ENCODE measurements at places on chromosomes 1 and 21.

DNA sequence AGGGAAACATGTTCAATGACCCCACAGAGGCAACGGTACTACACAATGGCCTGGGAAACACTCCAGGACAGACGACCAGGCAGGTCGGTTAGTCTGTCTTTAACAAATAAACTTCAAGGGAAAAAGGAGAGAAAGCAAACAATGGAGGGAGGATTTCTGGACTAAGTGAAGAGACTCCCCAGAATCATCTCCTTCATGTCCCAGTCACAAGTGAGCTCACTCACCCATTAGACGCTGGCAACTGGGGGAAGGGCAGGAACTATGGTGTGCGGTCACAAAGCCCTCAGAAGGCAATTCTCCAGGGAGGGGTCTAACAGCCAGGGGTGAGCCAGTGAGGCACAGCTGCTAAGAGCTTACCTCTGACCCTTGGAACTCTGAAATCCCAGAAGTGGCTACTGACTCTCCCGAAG, 55.7 kb upstream of the NADK start:
- no peak for DNase-seq

DNA sequence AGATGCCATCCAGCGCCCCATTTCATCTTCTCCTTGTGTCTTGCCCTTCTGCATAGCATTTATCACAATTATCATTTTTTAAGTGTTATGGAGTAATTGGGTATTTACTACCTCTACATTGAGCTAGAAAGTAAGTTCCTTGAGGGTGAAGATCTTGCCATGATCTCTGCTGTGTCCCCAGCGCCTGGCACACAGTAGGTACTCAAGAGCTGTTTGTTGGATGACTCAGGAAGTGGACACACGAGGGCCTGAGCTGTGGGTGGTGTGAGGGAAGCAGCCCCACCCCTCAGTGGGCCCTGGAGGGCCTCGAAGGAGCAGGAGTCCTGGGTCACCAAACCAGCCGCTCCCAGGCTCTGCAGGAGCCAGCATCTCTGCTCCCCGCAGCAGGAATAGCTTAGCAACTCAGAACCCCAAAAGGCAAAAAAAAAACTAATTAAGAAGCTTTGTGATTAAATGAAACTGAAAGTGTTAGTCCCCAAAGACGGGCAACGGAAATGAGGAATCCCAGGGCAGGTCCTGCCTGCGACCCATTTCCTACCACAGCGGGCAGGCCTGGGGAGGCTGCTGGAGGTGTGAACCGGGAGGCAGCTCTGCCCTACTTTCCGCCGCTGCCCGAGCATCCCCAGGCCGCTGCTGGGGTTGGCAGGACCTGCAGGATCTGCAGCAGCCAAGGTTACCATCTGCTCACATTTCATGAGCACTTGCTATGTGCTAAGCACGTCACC, 87.7 kb downstream of the LACTBL1 start:
- no peak for DNase-seq

DNA sequence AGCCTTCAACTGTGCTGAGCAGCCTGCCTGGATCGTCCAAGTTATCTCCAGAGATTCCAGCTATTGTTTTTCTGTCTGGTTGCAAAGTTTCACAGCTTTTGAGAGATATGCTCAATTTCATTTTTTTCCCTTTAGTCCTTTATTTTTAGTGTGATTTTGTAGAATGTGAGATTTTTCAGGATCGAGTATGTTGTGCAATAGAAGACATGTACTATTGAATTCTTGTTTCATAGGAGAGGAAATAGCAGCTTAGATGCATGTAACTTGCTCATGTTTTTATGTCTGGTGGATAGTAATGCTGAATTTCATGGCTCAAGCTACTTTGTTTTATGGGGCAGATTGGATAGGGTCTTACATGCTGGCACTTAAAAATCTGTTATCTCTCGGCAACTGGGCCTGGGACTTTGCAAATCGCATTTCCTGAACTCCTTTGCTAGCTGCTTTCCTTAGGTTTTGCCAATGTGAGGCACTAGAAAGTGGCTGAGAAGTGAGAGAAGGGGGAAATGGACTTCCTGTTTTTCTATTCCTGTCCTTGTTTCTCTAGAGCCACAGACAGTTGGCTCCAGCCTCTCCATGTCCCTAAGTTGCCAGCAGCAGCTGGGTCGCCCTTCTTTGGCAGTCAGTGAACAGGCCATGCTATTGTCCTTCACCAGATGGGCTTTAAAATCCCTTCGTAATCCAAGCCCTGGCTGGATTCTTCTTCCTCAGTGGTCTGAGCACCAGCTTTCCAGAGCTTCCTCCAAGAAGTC, 101.4 kb upstream of the PDE4B start:
- DNase-seq = no peak

- peak; percentile 6 for DNase-seq
These were observed 13.0 kb downstream of the CHIT1 start for GRCh38 chr1:203216274-203217138.

DNA sequence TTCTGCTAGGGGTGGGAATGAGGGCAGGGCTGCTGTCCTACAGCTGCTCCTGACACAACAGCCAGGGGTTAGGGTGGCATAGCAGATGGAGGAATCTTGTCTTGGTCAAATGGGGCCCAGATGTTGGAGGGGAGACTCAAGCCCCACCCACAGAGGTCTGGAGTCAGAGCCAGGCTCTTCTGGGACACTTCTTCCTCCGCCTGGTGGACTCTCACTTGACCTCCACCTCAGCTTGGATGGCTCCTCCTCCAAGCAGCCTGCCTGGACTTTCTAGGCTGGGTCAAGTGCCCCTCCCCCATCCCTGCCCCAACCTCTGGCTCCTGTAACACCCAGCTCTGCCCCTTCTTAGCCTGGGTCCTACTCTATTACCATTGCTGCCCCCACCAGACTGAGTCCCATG, 35.5 kb downstream of the EPHA2 start:
- no peak for DNase-seq

- DNase-seq = no peak
These were observed 36.3 kb downstream of the RSPH1 start for GRCh38 chr21:42459546-42460215.

DNA sequence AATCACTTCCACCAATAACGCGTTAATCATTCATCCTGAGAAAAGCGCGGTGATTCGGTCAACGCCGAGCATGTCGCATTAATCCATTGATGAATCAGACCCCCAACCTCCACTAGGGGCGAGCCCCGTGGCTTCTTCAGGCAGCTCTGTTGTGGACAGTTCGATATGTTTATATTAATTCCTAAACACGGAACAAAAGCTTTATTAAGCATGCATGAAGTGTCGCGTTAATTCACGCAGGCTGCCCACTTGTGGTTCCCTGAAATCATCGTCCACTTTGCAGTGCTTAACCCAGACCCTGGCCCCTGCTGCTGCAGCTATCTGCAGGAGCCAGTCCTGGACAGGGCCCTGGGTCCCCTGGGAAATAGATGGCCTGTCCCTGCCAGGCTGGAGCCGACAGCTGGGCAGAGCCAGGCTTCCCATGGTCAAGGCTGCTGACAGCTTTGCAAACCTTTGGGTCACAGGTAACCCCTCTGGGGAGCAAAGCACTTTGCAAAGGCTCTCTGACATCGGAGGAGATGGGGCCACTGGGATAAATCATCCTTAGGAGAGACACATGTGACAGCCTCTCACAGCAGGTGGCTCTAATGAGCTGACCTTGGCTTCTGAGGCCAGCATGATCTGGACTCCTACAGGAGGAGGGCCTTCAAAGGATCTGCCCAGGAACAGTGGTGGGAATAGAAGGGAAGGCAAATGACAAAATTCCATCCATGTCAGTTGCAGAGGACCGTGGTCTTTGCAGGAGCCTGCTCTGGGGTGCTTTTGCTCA, 137.0 kb upstream of the AJAP1 start:
- DNase-seq = no peak

DNA sequence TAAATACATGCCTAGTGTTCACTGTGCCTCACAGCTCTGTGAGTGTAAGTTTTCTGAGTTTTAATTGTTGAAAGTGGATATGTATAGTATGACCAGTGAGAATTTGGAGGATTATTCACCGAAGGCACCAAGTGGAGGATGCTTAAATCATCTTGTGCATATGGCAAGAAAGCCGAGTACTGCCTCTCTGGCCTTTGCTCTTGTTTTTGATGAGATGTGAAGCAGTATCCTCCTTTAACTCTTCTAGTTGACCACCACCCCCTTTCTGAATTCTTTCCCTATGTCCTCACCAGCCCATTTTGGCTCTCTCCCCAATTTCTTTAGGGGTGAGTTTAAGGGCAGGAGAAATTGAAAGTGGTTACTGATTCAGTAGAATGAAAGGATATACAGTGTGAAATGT, 130.4 kb downstream of the SYT2 start:
- no peak for DNase-seq

DNA sequence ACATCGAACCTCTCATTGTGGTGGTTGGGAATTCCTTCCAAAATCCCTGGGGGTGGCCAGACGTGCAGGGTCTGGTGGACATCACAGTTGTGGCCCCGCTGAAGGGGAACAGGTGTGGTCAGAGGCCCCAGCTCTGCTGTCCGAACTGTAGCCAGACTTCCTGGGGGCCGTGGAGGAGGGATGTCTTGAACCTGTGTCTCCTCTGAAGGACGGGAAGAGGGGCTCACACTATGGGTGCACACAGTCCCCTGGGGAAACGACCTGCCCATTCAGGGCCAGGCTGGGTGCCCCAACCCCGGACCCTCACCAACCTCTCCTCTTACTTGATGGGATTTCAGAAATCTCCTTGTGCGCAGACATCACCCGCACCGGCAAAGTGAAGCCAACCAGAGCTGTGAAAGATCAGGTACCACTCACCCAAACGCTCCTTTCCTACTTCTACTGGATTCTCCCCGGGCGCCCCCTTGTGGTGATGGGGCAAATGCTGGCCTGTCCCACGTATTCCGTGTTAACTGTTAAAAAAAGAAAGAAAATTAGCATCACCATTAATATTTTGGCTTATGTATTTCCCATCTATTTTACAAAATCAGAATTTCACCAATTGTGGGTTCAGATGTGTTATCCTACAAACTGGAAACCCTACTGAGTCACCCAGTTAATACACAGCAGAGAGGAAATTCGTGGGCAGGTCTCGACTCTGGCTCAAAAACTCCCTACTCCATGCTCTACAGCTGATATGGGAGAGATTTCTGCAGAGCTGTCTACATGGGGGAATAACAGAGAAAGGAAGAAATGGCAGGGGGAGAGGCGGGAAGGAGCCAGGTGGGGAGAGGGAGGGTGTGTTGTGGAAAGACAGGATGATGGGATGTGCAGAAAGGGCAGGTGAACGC, 28.1 kb downstream of the PADI4 start:
- peak; percentile 31 for DNase-seq

- DNase-seq = no peak
These were observed 2.9 kb downstream of the SARS1 start for GRCh38 chr1:109216662-109217061.

- DNase-seq = no peak
These were observed 199.3 kb downstream of the DSCAM start for GRCh38 chr21:40647706-40648105.

GRCh38 chr1:165543532-165544438, at the start of gene LRRC52:
Gene LRRC52 (plus strand): TSS chr1:165544000. CDS start chr1:165544297, 297 bp downstream.
- DNase-seq = no peak

DNA sequence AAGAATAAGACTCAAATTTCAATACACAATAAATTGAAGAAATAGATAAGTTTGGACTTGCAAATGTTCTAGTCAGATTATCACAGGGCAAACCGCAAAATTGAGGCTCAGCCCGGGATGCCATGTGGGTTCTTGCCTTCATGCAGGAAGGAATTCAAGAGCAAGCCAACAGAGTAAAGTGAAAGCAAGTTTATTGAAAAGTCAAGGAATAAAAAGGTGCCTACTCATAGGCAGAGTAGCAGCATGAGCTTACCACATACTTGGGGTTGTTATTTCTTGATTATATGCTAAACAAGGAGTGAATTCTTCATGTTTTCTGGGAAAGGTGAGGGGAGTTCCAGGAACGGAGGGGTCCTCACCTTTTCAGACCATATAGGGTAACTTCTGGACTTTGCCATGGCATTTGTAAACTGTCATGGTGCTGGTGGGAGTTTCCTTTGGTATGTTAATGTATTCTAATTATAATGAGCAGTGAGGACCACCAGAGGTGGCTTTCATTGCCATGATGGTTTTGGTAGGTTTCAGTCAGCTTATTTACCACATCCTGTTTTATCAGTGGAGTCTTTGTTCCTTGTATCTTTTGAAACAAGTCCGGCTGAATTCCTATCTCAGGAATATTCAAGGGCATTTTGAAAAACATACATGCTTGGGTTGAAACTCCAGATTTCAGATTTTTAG, 2.0 kb upstream of the OR2AK2 start:
- DNase-seq = no peak

GRCh38 chr21:17352996-17353655, 159.7 kb upstream of the CXADR start:
- no peak for DNase-seq

- no peak for DNase-seq
These were observed 6.3 kb upstream of the POU3F1 start for GRCh38 chr1:38052750-38053415.

DNA sequence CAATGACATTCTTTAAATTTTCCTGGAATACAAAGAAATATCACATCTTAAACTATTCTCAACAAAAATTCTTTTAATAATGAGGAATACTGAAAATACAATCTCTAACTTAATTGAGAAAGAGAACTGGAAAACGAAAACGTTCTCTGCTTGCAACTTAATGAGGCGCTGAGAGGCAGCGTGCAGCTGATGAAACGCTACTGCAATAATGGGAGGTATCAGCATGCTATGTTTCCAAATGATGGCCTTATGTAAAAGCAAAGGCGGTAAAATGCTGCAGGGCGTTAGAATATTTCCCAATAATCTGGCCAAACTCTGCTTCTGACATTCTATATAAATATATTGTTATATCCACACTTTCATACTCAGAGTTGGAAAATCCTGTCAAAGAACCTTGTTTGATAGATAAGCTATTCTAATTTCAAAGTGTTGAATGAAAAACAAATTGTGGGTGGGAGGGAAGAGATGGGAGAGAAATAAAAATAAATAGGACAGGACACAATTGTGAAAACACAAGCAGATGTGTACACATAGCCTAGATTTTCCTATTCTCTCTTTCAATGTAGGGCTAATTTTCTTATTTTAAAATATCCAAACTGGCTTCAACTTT, 70.9 kb downstream of the APP start:
- DNase-seq = no peak

GRCh38 chr21:43771199-43771675, 4.9 kb downstream of the CSTB start:
- no peak for DNase-seq

- DNase-seq = no peak
These were observed 121.9 kb downstream of the TIAM1 start for GRCh38 chr21:31222142-31222541.

DNA sequence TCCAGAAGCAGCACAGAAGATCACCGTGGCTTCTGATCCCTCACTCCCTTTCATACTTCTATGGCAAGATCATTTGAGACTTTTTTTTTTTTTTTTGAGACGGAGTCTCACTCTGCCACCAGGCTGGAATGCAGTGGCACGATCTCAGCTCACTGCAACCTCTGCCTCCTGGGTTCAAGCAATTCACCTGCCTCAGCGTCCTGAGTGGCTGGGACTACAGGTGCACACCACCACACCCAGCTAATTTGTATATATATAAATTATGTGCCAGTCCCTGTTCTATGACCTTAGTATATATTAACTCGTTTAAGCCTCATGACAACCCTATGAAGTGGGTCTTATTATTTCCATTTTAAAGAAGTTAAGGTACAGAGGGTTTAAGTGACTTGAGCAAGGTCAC, 298.5 kb downstream of the VAV3 start:
- DNase-seq = no peak

GRCh38 chr1:47559944-47560695, 122.3 kb downstream of the FOXD2 start:
- DNase-seq = no peak

- no peak for DNase-seq
These were observed 12.4 kb downstream of the SLC2A1 start for GRCh38 chr1:42946120-42946898.

- DNase-seq = no peak
These were observed 17.4 kb downstream of the BMP8A start for GRCh38 chr1:39508857-39509305.
